ENCODE measurements at places on chromosomes 16 and 17. TPM values are rescaled to one million over a fixed set of nuclear protein-coding genes. Genes with fewer than 3 reads are reported as not detected.

The PITPNC1 gene
- 21.7 TPM for total RNA-seq

The CHST5 gene
- 0.13 TPM for total RNA-seq

The HCRT gene
- total RNA-seq: not detected

The SPAG9 gene
- total RNA-seq: 90.5 TPM

DNA sequence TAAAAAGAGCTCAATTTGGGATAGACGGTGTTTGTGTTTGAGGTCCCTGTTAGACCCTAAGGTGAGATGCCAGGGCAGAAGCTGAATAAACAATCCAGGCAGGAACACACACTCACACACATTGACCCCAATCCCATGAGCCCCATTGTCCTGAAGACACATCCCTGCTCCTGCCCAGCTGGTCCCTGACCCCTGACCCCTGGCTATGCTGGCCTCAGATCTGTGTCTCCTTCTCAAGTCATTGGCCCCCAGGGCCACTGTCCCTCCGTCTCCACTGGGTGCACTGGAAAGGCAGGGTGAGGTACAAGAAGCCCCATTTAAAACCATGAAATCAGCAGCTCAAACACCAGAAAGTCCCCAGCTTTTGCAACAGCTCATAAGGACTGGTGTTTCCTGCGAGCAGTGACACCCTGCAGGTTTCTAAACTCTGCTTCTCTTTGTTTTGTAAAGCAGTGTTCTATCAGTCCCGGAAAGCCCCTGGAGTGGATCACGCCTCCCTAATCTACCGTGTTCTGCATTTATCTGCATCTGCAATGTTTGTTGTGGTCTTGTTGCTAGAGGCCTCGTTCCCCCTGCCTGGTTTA lies 18.0 kb upstream of the ASGR2 start:
- DNase-seq: peak; percentile 96

GRCh38 chr16:88202207-88202745 lies 180.5 kb upstream of the ZNF469 start:
- DNase-seq: no peak

DNA sequence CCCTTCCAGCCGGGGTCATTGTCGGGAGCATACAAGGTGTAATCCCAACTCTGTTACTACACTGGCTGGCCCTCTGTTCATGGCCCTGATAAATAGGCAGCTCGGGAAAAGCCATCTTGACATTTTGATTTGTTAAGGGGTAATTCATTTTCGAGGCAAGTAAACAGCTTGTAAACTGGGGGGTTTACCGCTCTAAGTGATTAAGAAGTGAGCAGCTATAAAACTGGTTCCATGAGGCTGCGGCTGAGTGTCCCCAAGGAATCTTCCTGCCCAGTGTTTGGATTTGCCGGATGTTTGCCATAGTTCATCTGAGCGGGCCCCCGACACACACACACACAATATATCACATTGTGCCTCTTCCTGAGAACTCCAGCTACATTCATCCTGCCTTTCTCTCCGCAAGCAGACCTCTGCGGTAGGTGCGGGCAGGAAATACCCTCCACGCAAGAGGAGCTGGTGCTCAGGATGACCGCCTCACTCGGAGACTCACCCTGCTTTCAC lies 92.2 kb downstream of the SOCS1 start:
- DNase-seq: no peak

- DNase-seq: no peak
Measured at GRCh38 chr16:67156143-67156844, 3.4 kb downstream of the TRADD start.

- DNase-seq: peak; percentile 30
Measured at GRCh38 chr16:82368041-82368440, 198.0 kb upstream of the MPHOSPH6 start.

DNA sequence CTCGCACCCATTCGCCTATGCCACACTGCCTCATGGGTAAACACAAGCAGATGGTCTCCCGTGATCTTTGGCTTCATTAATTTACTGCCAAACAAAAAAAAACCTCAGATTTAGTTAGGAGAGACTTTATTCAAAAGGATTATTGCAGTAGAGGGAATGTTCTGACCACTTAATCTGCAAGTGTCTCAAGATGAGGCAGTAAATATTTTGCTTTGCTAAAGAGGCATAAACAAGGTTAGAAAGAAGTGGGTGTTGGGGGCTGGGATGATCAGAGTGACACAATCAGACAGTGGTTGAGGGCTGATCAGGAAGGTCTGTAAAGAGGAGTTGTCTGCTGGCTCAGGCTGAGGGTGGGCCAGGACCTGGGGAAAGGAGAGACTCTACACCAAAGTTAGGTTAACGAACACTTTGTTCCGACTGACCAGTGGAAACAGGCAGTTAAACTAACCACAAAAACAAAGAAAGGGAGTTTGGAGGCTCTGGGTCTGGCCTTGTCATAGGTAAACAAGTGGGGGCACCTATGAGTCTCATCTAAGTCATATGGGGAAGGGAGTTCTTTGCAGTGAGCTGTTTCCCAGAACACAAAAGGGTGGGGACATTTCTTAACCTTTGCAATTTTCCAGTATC lies 28.5 kb downstream of the HSD17B2 start:
- no peak for DNase-seq

GRCh38 chr17:29257756-29258155 lies 11.1 kb downstream of the CRYBA1 start:
- no peak for DNase-seq

DNA sequence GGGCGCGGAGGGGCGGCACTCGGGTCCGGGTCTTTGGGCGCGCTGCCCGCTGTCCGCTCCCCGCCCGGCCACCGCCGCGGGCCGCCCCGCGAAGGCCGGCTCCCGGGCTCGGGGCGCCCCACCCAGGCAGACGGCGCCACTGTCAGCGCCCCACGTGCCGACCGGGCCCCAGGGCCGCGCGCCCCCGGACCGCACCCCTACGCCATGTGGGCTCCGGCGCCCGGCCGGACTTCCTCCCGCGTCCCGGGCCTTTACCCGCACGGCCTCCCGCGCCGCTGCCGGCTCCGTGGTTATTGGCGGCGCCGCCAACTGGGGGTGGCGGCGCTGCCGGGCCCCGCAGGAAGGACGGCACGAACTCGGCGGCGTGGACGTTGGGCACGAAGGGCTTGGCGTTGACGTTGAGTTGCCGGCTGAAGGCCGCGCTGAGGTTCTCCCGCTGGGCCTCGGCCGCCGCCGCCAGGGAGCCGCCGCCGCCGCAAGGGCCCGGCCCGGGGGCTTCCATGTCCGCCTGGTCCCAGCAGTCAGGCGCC lies 577 bp downstream of the GSPT1 start:
- DNase-seq: no peak

- DNase-seq: no peak
Measured at GRCh38 chr17:29390851-29391631, 878 bp downstream of the TAOK1 start.

DNA sequence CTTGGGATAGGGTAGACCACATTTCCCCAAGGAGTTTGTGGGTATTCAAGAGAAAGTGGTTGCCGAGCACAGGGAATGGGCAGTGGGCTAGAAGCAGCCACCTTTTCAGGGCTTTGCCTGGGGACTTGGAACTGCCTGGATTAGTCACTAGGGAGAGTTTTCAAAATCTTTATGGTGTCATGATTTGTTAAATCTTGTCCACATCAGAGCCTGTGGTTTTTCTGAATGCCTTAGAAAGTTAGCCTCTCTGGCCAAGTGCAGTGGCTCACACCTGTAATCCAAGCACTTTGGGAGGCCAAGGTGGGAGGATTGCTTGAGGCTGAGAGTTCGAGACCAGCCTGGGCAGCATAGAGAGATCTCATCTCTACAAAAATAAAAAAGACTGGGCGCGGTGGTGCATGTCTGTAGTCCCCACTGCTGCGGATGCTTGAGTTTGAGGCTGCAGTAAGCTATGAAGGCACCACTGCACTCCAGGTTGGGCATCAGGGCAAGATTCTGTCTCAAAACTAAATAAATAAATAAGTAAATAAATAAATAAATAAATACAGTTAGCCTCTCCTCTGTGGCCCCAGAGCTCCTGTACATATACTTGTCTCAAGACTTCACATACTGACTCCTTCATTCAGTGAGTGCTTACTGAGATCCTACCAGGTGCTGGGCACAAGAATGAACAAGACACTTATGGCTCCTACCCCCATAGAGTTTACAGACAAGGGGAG lies 76.3 kb upstream of the HNF1B start:
- DNase-seq: no peak

DNA sequence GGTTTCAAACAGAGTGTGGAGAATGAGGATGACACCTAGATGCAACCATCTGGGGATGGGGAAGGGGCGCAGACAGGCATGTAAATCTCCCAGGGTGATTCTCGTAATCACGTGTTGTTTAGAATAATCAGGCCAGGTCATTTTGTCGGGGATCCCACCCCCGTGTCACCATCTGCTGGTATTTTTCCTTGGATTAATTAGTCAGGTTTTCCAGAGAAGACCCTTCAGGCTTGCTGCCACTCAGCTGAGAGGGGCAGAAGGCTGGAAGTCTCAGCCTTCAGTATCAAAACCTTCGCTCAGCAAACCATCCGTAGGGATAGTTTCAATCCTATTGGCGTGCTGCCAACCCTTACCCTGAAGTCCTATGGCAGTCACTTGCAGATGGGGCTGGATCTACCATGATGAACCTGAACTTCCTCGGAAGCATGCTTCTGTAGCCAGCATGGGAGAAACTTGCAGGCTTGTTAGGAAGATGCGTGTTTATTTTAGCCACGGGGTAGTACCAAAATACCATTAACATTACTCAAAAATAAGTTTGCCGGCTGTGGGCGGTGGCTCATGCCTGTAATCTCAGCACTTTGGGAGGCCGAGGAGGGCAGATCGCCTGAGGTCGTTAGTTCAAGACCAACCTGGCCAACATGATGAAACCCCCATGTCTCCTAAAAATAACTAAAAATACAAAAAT lies 7.5 kb upstream of the ADCY9 start:
- DNase-seq: no peak

- DNase-seq: no peak
Measured at GRCh38 chr16:64975821-64976220, 146.0 kb downstream of the CDH11 start.

Data from dermis microvascular lymphatic vessel endothelial cell (primary cell).